NCI-H524 treated with DMSO at 0.1 percent for 48 hours (cell line): ENCODE measurements at places on chromosomes 2 and 18.

GRCh38 chr2:137706786-137707613, 257.3 kb upstream of the HNMT start:
- peak; percentile 20 for DNase-seq

DNA sequence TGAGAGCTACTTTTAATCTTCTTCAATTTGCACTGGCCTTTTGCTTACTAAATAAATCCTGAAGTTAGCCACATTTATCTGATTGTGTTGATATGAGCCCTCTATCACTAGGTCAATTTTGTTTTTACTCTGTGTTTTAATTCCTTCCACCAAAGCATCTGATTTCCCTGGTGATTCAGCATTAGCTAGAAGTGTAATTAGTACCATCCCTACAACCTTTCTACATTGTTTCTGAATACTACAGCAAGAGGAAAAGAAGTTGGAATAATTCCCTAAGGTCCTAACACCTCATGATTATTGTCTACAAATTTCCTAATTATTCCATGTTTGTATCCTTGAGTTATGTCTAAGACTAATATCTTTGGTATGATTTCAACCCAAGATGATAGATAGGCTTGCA, 1093.6 kb downstream of the SUCLG1 start:
- no peak for DNase-seq

DNA sequence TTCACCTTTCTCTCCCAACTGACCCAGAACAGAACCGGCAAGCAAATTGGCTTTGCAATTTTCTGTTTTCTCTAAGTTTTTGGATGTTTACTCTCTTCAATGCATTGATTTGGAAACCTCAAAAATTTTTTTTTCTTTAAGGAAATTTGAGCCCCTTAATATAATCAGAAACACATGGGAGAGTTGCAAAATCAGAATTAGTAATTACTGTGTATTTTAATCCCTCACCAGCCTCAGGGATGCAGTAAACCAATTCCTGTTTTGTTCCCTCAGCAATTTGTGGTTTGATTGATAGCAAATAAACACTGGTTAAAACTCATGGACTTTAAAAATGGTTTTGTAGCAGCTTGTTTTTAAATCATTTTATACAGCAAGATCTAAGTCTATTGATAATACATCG, 281.5 kb downstream of the NEDD4L start:
- DNase-seq: no peak

- no peak for DNase-seq
Observed at GRCh38 chr18:13539843-13540476, 186.4 kb downstream of the FAM210A start.

- DNase-seq: no peak
Observed at GRCh38 chr2:54617409-54617808, 106.1 kb upstream of the EML6 start.
